ENCODE measurements at places on chromosomes 2 and 18.
A peak's percentile ranks its signal among the peaks of the same experiment; 100 is the strongest.

DNA sequence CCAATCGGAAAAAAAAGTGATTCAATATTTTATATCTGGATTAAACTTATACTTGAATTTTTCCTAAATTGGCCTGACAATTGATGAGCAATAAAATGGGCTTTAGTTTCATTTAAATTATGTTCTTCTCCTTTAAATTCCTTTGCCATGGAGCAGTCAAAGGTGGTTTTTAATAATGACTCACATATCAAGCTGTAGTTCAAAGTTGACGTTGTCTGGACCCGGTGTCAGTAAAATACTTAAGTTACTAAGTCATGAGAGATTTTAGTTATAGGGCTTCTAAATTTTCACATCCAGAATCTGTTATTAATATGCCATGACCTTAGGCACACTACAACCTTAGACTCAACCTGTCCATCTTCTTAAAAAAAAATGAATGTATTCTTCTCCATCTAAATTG, 62.5 kb downstream of the CDH2 start:
- DNase-seq, result no peak

GRCh38 chr2:219483451-219484342, 15.0 kb upstream of the GMPPA start:
- DNase-seq, result no peak

GRCh38 chr2:16861111-16861510, 195.5 kb upstream of the CYRIA start:
- no peak for DNase-seq

DNA sequence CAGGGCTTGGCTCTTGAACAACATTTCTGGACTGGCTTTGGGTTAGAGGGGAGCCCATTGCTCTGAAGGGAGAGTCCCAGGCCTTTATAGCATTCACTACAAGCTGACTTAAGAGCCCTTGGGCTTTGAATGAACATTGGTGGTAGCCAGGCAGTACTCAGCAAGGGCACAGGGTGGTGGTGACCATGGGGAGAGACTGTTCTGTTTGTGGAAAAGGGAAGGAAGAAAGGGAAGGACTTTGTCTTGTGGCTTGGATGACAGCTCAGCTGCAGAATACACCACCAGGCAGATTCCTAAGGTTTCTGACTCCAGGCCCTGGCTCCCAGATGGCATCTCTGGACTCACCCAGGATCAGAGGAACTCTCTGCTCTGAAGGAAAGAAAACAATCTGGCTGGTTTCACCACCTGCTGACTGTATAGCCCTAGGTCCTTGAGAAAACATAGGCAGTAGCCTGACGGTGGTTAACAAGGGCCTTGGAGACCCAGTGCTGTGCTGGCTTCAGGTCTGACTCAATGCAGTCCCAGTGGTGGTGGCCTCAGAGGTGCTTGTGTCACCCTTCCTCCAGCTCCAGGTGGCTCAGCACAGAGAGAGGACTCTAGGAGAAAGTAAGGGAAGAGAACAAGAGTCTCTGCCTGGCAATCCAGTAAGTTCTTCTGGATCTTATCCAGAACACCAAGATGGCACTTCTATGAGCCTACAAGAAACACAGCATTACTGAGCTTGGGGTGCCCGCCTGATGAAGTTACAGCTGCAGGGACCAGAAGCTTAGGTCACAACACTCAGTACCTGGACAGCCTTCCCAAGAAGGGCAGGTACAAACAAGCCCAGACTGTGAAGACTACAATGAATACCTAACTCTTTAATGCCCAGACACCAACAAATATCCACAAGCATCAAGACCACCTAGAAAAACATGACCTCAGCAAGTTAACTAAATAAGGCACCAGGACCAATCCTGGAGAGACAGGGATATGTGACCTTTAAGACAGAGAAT, 16.4 kb upstream of the ABCB11 start:
- no peak for DNase-seq

- DNase-seq, result no peak
Measured at GRCh38 chr18:66603941-66604627, at the start of gene CDH19. Gene CDH19 (minus strand): TSS chr18:66604090. CDS start chr18:66572204, 31,886 bp downstream.

- DNase-seq, result no peak
Measured at GRCh38 chr18:49241852-49242251, 218.6 kb downstream of the DYM start.

DNA sequence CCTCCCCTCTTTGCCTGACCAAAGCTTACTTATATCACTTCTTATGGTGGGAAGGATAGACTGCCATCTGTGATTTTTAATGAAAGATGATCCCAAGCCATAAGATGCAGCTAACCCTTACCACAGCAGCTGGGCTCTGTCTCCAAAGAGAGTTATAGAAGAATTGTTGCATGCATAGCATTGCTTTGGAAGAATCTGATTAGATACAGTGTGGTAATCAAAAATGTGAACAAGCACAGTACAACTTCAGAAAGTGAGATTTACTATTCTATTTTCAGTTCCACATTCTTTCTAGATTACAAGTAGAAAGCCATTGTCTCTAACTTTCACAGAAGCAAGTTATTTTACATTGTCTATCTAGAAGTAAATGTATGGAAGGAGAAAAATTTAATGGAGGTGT, 129.0 kb upstream of the ACVR2A start:
- DNase-seq, result no peak

GRCh38 chr18:67290421-67290820, 226.1 kb downstream of the DSEL start:
- DNase-seq, result no peak

DNA sequence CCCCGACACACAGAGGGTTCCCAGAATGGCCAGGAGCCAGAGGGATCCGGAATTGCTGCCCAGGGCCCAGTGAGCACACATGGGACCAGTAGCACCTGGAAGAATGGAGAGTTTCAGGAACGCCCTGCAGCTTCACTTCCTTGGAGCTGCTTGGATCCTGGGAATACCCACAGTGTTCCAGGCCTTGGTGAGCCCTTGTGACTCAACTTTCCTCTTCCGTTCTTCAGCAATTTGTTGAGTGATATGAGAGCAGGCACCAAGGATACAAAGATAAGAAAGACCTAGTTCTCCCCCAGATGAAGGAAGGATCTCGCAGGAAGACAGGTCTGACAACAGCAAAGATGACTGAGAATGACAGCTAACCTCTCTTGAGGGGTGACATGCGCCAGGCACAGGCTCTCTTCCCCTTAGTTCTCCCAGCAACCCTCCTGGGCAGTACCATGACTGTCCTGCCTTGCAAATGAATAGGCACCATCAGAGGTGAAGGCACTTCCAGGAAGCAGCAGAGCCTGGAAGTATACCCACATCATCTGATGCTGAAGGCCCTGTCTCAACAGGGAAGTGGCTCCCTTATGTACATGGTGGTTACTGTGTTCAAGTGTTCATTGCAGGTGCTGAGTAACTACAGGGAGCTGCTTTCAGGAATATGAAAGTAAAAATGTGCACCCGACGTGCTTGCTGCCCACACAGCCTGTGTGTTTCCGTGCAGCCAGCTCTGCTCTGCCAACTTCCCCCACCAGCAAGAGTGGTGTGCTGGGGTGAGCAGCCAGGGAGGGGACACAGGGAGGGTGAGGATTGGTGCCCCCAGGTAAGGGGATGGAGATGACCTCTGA, 116.2 kb downstream of the STPG4 start:
- DNase-seq, result no peak

- no peak for DNase-seq
Measured at GRCh38 chr2:120210270-120210693, 12.9 kb downstream of the TMEM185B start.

GRCh38 chr2:178523596-178524134, 43.4 kb downstream of the PLEKHA3 start:
- no peak for DNase-seq

GRCh38 chr18:3037423-3037915, 24.5 kb upstream of the LPIN2 start:
- peak; percentile 66 for DNase-seq

DNA sequence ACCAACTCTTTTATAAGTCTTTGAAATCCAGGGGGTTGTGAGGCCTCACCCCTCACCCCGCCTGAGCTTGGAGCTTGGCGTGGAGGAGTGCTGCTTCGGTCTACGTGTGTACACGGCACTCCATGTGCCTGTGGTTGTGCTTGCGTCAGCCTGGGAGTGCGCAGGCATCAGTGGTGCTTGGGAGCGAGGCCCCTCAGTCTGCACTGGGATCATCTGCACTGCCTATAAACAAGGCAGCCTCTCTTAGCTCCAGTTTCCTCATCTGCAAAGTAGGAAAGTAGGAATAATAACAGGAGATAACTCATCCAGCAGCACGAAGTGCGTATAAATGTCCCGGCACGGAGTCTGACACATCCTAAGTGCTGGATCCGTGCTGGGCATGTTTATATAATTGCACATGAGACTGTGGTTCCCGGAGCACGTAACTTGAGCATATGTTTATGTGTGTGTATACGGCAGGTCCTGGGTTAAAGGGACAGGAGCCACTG, 1.2 kb downstream of the GYPC start:
- no peak for DNase-seq

DNA sequence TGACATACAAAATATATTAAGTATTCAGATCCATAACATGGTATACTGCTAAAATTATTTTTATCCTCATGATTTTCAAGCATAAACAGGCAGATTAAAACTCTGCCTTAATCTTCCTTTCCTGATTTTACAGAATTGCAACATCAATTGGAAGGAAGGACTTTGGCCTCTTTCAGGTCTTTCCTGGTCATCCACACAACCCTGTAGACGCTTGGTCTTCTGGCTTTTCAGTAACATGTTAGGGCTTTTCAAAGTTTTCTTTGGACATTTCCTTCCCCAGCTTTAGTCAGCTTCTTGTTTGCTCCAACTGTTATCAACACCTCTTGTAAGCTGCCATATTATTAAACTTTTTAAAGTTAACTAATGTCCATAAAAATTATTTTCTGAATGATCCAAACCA, 1364.9 kb upstream of the NRXN1 start:
- DNase-seq, result no peak

DNA sequence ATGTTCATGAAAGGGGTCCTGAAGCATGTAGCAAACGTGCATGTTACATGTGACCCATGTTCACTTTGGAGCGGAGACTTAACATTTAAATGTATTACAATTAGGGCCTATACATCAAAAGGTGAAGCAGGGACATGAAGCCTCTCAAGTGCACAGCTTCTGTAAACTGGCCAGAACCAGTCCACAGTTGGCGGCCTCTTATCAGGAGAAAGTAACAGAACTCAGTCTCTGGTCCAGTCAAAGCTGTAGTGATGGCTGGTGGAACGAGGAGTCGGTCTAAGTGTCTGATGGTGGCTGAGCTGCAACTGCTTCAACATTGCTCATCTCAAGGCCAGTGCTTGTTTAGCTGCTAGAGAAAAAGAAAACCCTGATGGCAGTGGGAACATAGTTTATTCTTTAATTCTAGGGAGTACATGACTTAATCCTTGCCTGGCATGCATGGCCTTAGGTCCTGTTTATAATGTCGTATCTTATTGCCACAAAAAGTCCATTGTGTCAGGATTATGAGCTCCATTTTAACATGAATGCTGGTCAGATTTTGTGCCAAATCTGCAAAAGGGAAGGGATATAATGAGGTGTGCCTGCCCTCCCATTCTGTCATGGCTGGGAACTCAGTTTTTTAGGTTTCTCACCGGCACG, 22.2 kb upstream of the YES1 start:
- no peak for DNase-seq

- DNase-seq, result no peak
Measured at GRCh38 chr2:108626995-108627394, 92.3 kb upstream of the RANBP2 start.

DNA sequence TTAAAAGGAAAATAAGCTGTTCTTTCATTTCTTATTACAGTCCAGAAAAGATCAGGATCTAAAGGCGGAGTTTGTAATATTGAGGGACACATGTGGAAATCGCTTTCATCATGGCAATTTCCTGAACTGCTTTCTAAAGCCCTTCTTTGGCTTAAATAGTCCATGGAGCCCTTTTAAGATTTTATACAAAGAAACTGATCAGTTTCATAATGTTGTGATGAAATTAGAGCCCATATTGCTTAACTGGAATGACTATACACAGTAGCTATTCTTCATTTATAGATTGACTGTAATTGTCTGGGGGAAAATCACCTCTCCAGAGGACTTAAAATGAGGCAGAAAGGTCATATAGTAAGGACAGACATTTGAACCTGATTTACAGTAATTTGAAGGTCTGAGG, 322.2 kb downstream of the ETAA1 start:
- no peak for DNase-seq

DNA sequence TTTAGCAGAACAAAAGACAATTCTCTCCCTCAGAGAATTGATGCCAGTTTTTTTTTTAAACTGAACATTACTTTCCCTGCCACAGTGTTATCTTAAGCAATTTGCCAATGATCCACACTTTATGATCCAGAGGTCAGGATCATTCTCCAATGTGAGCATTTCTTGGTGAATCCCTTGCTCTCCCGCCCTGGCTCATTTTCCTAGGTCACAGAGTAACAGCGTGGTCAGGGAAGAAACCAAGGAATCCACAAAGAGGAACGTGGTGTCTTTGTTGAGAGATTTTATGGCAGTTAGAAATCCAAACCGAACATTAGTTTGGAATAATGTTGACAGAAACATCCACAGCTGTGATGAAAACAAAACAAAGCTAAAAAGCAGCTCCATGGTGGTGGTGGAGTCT, 250.3 kb downstream of the TTC32 start:
- DNase-seq, result no peak

- DNase-seq, result no peak
Measured at GRCh38 chr18:12336887-12337286, 28.8 kb downstream of the TUBB6 start.

- no peak for DNase-seq
Measured at GRCh38 chr2:79180092-79180491, 20.5 kb upstream of the REG3A start.

DNA sequence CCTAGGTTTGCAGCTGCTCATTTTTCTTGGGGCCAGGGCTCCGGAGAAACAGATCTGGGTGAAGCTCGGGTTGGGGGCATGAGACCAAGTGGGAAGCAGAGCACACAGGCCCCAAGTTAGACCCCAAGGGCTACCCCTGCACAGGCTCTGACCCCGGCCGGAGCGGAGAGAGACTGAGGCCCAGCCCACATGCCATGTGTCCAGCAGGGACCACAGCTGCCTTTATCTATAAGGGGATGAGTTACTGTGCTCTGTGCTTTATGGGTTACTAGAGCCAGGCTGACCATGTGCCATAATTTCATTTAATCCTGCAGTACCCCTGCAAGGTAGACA, 30.3 kb upstream of the PRLH start:
- DNase-seq, result no peak

DNA sequence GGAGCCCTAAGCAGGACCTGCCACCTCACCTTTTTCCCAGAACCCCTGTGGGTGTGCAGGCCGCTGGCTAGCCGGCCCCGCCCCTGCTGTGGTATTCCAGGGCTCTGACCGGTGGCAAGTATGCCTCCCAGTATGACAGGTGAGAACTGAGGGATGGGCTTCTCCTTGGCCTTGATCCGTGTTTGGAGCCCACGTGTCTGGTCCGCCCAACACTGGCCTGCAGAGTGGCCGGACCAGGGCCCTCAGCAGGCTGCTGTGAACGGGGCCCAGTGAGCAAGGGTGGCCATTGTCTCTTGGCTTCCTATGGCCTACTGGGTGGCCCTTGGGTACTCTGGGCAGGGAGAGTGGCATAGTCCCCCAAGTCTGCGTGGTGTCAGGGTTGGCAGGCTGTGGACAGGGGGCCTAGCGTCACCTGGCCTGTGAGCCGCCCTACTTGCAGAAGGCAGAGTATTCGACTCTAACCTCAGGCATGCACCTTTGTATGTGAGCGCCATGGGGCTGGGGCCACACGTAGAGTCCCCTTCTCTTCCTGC, 1.8 kb downstream of the RNPEPL1 start:
- no peak for DNase-seq
